Frontal cortex (tissue), 4 donors: ENCODE measurements at places on chromosomes 1 and 21.

- no peak for DNase-seq
Measured at GRCh38 chr1:3459051-3459908, 4.8 kb downstream of the ARHGEF16 start.

DNA sequence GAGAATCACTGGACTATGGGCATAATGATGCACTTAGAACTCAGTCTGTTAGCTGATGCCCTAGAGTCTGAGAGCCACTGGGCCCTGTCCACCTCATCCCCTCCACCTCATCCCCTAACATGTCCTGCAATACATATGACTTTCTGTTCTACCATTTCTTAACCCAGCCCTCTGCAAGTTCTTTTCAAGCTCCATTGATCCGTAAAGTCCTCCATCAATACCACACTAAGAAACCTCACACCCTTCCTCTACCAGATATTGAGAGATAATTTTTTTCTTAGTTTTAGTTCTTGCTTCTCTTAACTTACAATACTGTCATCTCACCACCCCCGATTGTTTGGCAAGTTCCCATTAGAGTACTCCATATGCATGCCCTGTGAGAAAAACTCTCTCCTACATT, 22.1 kb downstream of the FCRL4 start:
- DNase-seq: no peak

DNA sequence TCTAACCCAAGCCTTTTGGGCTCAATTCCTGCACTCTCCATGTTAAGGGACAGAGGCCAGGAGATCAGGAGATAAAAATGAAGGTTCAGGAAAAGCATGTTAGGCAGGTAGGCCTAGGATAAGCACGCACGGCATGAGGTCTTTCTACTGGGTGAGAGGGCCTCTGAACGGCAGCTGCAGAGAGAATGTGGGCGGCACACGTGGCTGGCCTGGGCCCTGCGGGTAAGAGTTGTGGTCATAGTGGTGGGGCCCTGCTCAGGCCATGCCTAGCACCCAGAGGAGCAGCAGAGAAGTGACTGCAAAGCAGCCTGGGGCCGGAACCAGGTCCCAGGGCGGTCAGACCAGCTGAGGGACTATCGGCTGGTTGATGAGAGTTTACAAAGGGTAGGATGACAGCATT, 7.5 kb upstream of the FOXO6 start:
- no peak for DNase-seq

DNA sequence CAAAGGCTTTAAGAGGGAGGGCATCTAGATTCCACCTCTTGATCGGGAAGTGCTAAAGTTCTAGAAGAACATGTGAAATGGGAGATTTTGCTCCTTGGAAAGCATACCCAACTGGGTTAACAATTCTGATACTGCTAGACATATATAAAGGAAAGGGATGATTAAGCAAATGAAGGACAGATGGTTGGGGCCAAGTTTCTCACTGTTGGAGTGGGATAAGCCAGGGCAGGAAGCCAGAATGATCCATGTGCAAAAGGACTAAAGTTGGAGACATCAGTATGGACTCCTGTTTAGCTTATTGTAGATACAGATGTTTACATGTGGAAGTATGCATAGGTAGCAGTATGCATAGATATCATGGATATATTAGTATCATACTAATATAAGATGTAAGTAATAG, 16.8 kb downstream of the PLA2G5 start:
- DNase-seq: no peak

DNA sequence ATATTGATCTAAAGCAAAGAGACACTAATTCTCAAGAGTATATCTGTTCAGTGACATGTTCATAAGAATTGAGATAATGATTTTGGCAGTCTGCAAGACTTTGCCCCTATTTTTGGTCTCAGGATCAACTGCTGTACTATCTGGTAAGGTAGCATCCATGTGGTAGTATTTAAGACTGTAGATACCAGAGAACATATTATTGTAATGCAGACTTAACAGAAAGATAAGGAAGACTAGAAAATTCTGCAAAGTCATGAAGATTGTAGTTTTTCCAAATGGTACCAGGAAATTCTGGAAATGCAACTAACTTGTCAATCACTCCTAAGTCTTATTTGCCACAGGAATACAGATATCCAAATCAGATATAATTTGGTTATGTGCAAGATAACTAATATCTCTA, 35.1 kb downstream of the RNF2 start:
- no peak for DNase-seq

GRCh38 chr1:110017792-110018191, 16.6 kb upstream of the STRIP1 start:
- no peak for DNase-seq

GRCh38 chr21:14520535-14520934, 25.6 kb downstream of the SAMSN1 start:
- DNase-seq: no peak

GRCh38 chr21:43885721-43886120, 20.7 kb downstream of the AGPAT3 start:
- DNase-seq: no peak

DNA sequence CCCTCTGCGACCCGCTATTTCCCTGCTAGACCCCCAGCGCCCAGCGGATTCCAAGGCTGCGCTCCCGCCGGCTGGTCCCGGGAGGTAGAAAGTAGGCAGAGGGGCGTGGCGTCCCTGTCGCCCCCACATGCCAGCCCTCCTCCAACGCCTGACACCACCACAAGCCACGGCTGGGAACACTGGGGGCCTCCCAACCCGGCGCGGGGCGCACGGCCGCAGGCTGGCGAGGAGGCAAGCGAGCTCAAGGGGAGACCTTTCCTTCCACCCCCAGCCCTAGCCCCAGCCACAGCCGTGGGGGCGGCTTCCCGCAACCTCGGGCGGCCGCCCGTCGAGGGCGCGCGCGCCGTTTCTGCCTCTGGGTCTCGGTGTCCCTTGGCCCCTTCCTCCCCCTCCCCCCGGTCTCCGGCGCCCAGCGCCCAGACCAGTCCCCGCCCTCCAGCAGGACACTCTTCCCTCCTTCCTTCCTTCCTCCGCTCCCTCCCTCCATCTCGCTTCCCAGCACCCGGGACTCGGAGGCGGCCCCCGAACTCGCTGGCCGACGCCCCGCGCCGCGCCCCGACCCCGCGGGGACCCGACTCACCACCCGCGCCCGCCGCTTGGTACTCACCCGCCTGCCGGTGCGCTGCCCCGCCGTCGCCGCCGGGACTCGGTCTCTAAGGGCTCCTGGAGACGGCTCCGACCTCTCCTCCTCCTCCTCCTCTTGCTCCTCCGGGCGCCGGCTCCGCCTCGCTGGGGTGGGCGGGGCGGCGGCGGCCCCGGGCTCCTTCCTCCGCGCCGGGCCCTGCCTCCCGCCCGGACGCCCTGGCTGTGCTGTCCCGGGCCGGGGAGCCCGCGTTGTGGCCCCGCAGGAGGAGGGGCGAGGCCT, at the start of gene GNG12:
GNG12 (minus strand) TSS at position 731 of the 865 bp plus-strand sequence. CDS start 125,781 bp downstream, outside the sequence.
- DNase-seq: peak; percentile 45

DNA sequence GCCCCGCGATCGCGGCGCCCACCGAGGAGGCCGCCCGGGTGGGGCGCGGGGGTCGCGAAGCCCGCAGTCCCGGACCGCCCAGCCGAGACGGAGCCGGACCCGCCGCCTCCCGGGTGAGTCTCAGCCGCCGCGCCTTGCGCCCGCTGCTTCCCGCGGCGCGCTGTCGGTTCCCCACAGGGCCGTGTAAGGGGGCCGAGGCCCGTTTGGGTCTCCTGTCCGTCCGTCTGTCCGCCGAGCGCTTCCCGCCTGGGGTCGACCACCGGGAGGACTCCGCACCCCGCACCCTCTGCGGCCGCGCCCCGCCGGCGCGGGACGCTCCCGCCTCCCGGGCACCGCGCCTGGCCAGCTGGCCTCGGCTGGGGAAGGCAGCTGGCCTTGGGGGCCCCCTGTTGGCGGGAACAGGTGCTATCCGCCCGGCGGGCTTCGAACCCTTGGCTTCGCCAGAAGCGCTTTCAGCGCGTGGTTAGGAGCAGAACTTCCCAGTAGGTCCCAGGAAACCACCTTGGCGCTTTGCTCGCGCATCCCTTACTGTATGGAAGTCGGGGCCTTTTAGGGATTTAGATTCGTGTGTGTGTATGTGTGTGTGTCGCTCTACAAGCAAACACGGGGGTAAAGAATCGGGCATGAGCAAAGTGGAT, 414 bp downstream of the TMEM51 start:
- peak; percentile 70 for DNase-seq

DNA sequence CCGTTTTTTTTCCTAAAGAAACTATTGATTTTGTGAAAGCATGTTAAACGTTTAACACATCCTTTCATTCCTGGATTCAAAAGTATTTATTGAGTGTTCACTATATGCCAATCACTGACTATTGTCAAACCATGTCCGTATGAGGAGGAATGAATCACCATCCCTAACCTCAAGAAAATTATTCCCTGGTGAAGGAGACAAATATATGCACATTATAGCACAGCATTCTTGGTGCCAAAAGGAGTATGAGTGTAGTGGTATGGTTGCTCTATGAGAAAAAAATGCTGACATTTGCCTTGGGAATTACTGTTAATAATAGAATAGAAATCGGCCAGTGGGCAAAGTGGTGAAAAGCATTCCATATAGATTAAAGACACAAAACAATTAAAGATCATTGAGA, 1390.1 kb downstream of the MRPL39 start:
- no peak for DNase-seq

DNA sequence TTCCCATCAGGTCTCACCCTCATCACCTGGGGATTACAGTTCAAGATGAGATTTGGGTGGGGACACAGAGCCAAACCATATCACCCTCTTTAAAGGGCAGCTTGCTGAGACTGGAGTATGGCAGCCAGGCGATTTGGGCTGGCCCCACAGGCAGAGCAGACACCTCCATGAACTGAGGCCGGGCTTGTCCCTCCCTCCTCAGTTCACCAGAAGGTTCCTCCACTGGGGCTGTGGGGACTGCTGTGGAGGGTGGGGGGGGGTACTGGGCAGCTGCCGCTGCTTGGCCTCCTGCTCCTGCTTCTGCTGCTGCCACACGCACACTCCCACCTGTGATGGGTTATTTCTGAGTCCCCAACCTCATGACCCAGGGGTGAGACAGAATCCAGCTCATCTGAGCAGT, 53.9 kb upstream of the PDE9A start:
- no peak for DNase-seq

DNA sequence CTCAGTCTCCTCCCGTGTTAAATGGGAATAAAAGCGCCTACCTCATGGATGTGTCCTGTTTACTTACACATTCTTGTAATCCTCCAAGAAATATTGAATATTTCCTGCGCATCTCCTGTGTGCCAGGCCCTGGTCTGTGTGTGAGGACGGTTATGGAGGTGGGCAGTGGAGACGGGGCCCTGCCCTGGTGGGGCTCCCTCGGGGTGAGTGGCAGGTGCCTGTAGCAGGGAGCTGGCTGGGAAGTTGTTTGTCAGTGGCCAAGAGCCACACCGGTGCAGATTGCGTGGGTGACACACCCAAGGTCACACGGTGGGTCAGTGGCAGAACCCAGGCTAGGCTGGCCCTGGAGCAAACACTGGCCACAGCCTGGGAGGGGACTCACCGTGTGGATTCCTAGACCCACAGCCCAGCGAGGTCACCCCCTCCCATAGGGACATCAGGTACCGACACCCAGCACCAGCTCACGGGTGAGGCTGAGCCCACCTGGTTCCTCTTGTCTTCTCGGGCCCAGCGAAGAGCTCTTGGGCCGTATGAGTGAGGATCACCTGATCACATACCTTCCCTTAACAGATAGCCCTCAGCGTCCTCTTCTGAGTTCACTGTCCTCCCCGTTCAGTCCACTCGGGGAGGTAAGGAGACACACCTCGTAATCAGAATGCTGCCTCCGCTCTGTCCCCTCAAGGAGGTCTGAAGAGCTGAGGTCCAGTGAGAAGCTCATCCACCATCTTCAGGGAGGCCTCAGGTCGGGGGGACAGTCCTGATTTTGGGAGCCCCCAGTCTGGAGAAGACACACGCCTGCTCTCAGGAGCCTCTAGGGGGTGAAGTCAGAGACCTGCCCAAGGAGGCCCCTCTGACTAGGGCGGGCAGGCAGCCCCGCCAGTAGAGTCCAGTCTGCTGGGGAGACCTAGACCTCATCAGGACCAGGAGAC, 349.6 kb downstream of the MATN1 start:
- no peak for DNase-seq

DNA sequence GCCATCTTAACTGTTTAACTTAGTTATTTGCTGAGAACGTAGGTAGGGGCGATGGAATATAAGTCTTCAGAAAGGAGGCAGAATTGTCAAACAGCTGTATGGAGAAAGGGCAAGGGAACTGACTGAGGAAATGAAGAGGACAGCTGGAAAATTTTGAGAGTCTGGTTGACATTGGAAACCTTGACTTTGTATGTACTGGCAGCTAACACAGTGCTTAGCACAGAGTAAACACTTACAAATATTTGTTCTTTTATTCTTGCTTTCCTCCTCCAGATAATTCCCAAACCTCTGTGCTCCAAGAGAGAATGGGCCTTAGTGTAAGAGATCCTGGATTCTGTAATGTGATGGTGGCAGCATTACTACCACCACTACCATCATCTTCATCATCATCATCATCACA, 91.3 kb downstream of the ZSCAN20 start:
- DNase-seq: no peak

GRCh38 chr1:97120806-97121205, 399.2 kb downstream of the PTBP2 start:
- no peak for DNase-seq

GRCh38 chr21:34650861-34651431, 17.8 kb upstream of the CLIC6 start:
- no peak for DNase-seq

- DNase-seq: no peak
Measured at GRCh38 chr21:35503671-35504070, 454.6 kb upstream of the RUNX1 start.

GRCh38 chr1:226506921-226507320, 41.6 kb upstream of the STUM start:
- no peak for DNase-seq

GRCh38 chr1:24362396-24362795, 43.2 kb downstream of the GRHL3 start:
- DNase-seq: no peak

- no peak for DNase-seq
Measured at GRCh38 chr1:35215346-35215745, 22.4 kb upstream of the SFPQ start.

- no peak for DNase-seq
Measured at GRCh38 chr1:59393211-59394180, 96.6 kb downstream of the FGGY start.

- no peak for DNase-seq
Measured at GRCh38 chr1:150808846-150809245, 786 bp upstream of the CTSK start.

DNA sequence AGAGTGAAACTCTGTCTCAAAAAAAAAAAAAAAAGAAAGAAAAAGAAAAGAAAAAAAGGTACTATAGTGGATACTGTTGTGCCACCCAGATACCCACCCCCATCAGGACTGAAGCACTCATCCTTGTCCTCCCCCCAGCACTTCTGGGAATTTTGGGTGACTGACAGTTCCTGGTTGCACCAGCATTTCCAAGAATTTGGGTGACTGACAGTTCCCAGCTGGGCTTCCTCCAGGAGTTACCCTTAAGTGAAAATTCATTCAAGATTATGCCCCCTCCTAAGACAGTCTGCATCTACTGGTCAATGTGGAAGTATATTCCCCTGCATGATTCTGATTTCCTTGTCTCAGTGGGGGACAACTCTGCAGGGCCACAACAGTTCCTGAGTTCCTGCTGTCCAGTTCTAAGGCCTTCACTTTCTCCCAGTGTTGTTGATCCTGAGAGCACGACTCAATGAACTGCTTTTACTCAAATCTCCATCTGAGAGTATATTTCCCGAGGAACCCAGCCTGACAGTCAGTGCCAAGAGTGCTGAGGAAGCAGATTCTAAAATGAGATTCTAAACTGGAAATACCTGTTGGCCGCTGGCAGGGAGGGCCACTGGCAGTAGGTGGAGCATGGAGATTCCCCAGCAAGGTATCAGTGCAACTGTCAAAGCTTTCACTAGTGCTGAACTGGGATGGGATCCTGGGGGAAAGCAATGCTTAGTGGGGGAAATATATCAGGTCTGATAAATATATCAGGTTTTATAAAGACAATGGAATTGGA, 18.5 kb downstream of the RIIAD1 start:
- DNase-seq: no peak

- DNase-seq: no peak
Measured at GRCh38 chr1:41617336-41617735, 132.9 kb upstream of the EDN2 start.
